ENCODE measurements at places on chromosomes 6 and 20.

GRCh38 chr20:34337544-34337943, 25.5 kb upstream of the ITCH start:
- no peak for DNase-seq

DNA sequence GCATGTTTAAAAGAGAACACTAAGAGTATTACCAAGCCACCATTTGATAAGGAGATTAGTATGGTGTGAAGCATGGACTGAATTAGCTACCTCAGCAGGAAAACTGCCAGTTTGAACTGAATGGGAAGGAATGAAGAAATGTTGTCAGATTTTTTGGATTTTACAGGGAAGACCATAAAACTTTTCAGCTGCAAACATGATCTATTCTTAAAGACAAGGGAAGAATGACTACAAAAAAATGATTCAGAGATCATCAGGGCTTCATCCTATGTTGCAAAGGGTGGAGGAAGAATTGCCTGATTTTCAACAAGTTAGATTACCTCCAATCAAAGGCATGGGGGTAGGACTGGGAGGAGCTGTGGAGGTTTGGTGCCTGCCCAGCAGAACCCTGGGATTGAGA, 49.3 kb upstream of the MTRF1L start:
- no peak for DNase-seq

- DNase-seq = no peak
Observed at GRCh38 chr6:149907317-149907716, 9.4 kb upstream of the RAET1E start.

GRCh38 chr20:50568549-50568942, 58.4 kb downstream of the PTPN1 start:
- DNase-seq = no peak

GRCh38 chr6:167150941-167151549, 6.7 kb downstream of the GPR31 start:
- no peak for DNase-seq

DNA sequence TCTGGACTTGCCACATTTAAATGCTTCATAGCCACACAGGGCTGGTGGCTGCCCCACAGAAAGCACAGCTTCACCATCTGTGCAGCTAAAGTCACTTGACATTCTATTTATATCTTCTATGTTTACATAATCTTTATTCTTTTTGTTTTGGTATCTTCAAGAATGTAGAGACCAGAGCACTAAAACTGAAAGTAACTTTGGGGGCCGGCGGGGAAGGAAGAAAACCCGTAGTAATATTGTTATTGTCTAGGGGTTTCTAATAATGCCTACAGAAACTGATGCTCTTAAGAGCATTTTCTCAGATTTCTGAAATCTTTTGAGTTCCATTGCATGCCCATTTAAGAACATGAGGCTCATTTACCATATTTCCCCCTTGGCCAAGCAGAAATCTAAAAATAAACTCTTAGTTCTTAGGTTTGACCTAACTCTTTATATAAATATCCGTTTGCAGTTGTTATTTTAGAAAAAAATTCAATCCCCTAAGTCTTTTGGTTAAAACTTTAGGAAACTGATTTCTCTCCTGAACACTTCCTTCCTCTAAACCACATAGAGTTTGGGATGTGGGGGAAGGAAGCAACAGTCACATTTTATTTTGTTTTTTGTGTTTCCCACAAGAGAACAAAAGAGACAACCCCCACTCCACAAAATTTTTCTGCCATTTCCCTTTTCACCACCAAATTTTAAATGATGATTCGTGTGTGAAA, 207.6 kb downstream of the OGFRL1 start:
- DNase-seq = peak; percentile 73

DNA sequence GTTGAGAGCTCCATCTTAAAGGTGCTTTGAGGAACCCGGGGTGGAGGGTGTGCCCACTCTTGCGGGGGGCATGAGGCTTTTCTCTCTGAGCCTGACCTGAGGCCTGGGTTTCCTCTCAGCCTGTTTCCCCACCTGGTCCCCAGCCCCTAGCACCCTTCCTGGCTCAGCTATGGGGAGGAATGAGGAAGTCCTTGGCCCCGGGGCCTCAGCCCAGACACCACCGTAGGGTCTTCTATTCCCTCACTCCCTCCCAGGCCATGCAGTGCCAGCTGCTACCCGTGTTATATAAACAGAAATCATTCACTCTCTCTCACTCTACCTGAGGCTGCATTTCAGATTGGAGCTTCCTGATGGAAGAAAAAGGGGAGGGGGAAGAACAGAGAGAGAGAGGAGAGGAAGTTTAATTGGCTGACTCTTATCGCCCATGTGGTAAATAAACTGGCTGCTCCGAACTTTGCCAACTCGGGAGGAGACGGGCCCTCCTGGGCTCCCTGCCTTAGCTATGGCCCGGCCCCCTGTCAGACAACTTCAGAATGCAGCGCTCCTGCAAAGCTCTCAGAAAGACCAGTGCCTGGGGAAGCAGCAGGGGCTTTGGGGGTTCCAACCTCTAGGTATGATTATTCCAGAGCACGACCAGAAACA, 2.8 kb downstream of the CDH22 start:
- DNase-seq = no peak

DNA sequence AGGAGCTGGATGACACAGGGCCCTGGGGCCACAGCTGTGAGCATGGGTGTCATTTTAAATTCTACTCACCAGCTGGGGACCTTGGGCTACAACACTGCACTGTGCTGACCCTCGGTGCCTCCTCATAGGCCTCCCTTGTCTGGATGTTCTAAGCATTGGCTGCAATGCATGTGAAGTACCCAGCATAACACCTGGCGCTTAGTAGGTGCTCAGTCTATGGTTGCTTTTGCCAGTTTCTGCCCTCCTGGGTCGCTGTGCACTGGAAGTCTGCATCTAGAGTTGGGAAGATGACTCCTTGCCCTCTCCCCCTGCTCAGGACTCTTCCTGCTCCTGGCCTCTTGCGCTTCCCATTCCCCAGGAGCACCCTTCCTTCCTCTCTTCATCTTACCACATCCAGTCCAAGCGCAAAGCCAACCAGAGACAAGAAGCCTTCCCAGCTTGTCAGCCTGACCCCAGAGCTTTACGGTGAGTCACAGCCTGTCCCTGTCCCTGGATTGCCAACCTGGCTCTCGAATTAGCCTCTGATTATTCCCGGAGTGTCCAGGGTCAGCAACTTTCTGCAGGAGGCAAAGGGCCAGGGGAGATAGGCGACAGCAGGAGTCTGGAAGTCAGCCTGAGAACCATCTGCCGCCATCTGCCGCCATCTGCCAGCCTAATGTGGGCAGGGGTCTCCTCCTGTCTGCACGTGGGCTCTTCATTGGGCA, 8.8 kb downstream of the SLC13A3 start:
- DNase-seq = no peak

DNA sequence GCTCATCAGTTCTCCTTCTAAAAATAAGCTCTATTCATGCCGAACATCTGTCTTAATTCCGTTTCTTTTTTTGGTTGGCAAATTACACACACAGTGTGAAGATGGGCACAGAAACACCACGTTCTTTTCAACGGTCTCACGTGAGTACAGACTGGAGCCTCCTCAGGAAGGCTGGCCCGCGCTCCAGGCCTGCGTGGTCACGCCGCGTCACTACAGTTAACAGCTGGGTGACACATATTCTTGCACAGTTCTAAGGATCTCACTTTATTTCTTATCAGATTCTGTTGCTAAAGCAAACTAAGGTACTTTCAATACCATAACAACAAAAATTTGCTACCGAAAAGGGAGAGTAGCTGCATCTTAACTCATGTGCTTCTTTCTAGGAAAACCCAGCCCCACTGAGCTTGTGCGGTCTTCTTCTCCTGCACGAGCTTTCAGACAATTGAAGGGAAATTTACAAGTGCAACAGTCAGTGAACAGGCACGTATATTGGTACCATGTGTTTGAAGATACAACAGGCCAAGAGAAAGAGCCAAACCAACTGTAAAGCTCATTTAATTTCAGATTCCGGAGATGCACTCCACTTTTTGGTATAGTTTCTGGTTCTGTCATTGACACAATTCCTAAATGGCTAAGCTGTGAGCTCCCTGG, 55.6 kb upstream of the MPC1 start:
- DNase-seq = no peak

DNA sequence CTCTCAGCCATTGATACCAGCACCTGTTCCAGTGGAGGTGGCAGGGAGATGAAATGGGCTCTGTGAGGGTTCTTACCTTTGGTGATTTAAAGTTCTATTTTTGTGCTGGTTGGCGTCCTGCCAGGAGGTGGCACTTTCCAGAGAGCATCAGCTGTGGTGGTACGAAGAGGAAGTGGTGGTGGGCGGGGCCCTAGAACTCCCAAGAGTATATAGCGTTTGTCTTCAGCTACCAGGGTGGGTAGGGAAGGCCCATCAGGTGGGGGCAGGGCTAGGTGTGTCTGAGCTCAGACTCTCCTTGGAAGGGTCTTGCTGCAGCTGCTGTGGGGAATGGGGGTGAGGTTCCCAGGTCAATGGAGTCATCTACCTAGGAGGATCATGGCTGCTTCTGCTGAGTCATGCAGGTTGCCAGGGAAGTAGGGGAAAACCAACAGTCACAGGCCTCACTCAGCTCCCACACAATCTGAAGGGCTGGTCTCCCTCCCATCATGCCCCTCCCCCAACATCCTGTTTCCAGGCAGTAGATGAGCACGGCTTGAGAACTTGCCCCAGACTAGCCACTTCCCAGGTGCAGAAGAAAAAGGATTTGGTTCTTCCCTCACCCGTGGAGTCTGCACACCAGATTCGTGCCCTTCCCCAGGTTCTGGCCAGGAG, 46.6 kb downstream of the MOXD1 start:
- peak; percentile 32 for DNase-seq

DNA sequence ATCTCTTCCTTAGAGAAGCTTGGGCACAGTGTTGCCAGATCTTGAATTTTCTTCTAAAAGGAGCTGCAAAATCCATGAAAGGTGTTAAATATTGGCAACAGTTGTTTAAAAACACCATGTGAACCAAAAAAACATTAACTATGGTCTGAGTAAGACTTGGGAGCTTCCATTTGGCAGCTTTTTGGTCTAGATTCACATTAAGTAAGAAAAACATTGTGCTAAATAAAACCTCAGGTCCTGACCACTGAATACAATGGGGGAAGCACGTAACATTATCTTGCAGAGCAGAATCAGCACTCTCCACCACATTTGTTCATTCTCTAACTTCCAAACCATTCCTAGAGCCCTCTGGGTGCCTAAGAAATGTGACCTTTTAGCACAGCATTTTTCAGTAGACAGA, 437.6 kb upstream of the PLCB4 start:
- peak; percentile 13 for DNase-seq

DNA sequence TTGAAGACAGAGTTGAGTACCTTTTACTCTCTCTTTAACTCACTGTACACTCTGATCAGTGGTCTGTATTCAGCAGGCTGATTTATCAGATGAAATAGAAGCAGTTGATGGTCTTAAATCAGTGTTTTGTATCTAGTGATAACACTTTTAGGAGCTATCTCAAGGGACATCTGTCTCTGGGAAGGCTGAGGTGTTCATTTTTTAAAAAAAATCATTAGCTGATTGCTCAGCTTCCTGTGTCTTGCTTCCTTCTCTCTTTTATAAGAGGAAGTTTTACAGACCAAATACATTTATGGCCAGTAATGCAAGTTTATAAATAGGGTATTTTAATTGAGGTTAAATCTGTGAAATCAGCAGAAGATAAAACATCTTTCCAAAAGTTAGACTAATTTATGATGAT, 12.0 kb upstream of the CCDC170 start:
- DNase-seq = peak; percentile 8

- no peak for DNase-seq
Observed at GRCh38 chr20:12482661-12483060, 526.1 kb upstream of the SPTLC3 start.

DNA sequence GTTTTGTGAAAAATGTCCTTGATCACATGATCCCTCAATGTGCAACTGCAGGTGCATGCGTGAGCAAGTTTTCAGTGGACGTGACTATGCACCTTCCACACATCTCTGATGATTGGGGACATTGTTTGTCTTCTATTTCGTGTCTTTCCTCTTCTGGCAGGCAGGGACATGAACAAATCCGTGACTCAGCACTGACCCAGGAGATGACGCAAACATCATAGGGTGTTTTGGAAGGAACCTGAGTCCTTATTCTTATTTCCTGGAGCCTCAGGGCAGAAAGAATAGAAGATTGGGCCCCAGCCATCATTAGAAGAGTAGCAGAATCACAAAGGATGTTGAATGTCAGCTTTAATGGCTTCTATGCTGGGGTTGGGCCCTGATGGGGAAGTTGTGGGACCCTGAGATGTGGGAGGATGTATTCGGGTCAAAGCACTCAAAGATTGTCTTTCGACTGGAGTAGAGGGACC, 11.9 kb upstream of the SIRPD start:
- no peak for DNase-seq

DNA sequence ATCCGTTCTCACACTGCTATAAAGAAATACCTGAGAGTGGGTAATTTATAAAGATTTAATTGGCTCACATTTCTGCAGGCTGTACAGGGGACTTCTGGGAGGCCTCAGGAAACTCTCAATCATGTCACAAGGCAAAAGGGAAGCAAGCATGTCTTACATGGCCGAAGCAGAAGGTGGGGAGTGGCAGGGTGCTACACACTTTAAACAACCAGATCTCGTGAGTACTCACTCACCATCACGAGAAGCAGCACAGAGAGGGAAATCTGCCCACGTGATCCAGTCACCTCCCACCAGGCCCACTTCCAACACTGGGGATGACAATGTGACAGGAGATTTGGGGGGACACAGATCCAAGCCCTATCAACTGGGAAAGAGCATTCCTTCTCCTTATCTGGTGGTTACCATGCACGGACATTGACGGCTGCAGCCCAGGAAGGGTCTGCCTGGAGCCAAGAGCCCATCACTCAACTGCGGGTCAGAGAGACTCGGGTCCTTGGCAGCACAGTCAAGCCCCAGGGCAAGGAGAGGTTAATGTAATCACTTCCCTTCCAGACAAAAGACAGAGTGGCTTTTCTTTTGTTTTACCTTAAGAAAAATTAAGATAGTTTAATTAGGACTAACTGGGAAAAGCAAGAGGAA, 112.3 kb upstream of the CST7 start:
- DNase-seq = no peak

GRCh38 chr6:71127374-71127773, 161.2 kb upstream of the OGFRL1 start:
- no peak for DNase-seq

DNA sequence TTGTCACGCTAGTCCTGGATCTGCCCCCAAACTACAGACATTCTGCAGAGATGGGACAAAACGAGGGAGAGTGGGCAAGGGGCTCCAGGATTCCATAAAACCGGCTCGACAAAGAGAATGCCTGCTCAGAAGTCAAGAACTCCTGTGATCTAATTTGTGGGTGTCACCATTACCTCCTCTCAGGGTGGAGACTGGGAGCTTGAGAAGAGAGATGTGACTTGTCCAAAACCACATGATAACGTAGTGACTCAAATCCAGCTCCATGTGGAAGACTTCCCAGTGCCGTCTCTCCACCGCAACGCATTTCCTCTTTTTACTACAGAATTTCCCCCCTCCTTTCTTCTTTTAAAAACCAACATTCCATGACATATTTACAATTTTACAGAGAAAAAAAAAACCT, 44.3 kb downstream of the TRERF1 start:
- peak; percentile 89 for DNase-seq

DNA sequence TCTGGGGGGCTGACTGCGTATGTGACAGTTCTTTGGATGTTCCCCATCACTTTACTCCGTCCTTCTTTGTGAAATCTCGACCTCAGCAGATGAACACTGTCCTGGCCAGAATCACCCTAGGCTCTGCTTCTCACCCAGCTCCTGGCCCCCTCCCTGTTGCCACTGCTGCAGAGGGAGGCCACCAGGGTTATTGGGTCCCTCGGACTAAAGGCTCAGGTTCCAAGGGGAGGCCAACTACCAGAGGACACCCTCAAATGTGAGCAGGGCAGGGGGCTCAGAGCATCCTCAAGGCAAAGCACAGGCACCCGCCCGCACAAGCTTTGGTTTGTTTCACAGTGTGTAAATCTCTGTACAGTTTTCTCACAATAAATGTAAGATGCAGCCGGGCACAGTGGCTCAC, 269.9 kb downstream of the UST start:
- DNase-seq = no peak

Data from fibroblast of skin of back (primary cell).